ENCODE measurements at places on chromosomes 13 and 19.

- no peak for DNase-seq
Measured at GRCh38 chr19:34193439-34193838, 21.1 kb downstream of the LSM14A start.

DNA sequence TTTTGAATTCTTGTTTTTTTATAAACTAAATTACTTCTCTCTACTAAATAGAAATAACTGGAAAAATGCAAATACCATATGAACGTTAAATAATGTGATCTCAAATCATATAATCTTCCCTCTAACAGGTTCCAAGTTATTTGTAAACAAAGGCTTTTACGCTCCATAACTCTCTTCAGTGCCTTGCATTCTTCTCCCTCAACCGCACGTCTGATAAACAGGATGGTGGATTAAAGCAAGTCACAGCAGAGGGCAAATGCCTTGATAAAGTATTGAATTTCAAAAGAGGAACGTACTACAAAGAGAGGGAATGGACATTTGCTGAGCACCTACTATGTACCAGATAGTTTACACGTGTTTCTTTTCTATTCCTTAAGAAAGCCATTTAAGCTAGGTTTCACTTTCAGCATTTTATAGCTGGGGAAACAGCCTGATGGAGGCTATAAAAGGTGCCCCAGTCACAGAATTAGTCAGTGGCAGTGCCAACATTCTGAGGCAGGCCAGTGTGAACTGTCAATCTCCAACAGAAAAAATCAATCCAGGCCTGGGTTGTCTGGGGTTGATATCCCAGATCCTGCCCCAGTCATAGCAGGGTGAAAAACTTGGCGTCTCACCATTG is 15.8 kb downstream of the MRPS31 start:
- DNase-seq = no peak

DNA sequence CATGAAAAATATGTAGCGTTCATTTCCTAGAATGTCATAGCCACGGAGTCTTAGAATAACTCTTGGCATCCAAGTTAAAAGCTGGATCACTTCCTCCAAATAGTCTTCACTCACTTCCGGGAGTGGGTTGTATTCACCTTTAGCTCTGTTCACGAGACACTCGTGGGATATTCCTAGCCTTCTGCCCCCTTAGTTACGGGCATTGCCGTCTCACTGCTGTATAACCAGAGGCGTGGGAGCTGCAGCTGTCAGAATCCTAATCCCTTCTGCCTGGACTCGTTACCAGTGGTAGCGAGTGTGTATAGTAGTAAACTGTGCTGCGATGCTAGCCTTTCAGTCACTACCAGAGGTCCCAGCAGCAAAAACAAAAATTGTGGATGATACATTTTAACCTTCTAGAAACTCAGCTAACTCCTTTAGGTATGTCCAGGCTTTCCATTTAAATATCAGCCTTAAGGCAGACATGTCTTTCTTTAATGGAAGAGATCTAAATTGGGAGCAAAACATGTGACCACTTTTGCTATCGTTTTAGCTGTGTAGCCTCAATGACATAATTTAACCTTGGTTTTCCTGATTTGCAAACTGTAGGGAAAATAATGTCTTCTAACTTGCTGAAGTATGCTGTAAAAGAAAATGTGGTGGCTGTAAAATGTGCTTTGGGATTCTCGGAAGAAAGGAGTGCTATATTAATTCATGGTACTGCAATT is 34.1 kb downstream of the ERCC5 start:
- DNase-seq = no peak

GRCh38 chr19:11181488-11181887 is 15.9 kb downstream of the KANK2 start:
- DNase-seq = no peak

GRCh38 chr13:104286566-104287290 is 1220.5 kb upstream of the SLC10A2 start:
- no peak for DNase-seq

- DNase-seq = no peak
Measured at GRCh38 chr19:6047741-6048251, 62.5 kb downstream of the RFX2 start.

DNA sequence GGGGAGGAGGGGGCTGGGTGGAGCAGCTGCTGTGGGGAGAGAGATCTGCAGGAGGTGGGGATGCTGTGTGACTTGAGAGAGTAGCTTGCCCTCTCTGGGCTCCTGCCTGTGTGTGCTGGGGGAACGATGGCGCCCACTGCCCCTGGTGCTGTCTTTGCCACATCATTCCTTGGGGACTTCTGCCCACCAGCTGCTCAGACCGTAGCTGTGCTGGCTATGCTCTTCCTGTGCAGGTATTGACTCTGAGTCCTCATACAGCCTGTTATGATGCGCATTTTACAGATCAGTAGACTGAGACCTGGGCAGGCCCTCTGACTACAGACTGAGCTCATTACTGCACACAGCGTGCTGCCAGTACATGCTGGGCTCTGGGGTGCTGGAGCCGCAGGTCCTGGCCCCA is 51.1 kb downstream of the DNM2 start:
- DNase-seq = no peak

DNA sequence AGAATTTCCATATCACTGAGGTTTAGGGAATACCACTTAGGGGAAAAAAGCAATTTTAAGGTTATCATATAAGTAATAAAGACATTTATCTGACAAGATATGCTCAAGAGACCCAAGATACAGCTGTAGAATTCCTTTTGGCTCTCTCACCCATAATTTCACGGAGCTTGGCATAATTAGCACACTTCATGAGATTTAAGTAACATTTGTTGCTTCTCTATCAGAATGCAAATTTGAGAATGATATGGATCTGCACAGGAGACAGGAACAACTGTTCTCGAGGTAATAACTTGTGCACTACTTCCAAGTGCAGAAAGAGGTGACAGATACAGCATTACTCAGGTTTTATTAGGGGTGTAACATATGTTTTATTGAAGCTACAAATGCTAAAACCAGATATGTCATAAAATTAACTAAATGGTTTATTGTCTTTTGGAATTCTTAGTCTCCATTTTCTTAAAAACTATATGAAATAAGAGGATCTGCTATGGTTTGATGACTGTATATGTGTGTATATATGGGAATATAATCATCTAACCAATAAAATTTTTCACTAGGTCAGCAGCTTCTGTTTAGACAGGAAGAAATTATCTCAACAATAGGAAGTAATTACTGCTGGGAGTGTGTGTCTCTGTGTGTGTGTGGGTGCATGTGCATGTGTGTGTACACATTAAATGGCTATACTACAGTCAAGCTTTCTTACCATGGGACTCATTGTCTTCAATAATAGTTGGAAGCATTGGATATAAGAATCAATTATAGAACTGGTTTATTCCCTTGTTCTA is 401.3 kb downstream of the PCDH17 start:
- no peak for DNase-seq

DNA sequence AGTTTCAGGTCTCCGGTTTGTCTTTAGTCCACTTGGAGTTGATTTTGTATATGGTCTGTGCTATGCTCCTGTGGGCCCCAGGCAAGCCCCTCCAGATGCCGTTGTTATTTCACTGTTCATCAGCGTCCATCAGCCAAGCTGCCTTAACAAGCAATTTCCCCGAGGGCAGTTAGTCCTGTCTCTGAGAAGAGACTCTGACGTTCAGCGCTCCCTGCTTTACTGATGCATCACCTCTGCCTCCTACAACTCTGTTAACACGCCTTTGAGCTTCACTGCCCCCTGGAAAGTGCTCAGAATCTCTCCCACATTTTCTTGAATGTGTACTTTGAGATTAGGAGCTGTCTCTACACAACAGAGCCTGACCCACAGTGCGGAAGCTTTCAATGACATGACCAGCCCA is 41.8 kb upstream of the UBAC2 start:
- DNase-seq = no peak

- DNase-seq = no peak
Measured at GRCh38 chr13:112024577-112024976, 42.4 kb upstream of the SOX1 start.

GRCh38 chr13:113776231-113777125 is 17.5 kb downstream of the TMEM255B start:
- DNase-seq = no peak

DNA sequence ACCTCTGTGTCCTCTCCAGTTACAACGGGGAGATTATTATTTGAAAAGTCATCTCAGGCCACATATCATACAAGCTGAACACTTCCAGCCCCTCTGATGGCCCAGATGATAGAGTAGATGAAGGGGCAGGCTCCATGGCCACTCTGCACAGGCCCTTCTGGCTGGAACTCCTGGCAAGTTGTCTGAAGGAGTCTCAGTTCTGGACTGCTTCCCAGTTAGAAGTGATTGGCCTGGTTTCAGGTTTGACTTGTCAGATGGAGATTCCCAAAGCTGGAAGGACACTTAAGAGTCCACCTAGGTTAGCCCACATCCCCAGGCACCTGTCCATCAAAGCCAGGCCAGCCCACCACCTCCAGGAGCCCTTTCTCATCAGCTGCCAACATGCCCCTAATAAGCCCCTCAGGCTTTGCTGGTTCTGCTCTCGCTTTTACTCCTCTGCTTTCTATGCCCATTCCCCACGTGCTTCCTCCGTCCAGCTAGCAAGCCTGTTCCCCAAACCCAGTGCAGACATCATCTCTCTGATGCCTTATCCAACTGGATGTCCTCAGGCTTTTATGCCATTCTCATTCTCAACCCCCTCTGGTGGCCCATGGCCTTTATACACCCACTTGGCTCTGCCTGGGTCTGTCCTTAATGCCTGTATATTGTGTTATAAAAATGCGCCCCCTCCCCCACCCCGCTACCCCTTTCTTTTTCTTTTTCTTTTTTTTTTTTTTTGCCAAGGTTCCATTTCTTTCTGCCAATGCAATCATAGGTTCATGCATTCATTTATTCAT is 56.5 kb downstream of the HSPH1 start:
- DNase-seq = no peak

GRCh38 chr13:91302111-91302510 is 45.4 kb upstream of the MIR17HG start:
- no peak for DNase-seq

GRCh38 chr19:49488046-49488862 is 846 bp downstream of the RPL13A start:
- no peak for DNase-seq

GRCh38 chr19:5953680-5954213 is 24.2 kb downstream of the RANBP3 start:
- DNase-seq = peak; percentile 36

GRCh38 chr13:79297128-79297527 is 108.9 kb downstream of the RBM26 start:
- DNase-seq = no peak

DNA sequence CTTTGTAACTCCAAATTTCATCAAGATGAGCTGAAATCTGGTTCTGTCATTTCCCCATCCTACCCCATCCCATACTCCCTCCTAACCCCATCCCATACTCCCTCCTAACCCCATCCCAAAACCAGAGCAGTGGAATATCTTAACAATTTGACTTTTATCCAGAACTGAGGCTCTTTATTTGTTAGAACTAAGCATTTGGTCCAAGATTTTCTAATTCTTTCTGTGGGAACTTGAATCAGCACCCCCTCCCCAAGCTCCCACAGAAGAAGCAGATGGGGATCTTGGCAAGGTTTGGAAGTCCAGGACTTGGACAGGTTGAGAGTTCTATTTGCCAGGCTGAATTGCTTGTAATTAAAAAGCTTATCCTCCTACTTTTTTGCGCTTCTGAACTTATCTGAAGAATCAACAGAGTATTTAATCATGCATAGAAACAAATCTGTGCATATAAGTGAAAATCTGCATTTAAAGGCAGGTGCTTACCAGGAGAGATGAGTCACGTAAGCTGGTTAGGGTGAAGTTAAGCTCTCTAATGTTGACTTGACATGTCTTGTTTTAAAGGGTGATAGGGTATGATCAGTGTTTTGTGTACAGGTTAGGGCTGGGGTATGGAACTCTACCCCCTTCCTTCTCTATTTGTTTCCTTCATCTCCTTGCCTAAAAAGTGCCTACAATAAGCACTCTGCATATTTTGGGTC is 111.1 kb downstream of the COG6 start:
- no peak for DNase-seq

DNA sequence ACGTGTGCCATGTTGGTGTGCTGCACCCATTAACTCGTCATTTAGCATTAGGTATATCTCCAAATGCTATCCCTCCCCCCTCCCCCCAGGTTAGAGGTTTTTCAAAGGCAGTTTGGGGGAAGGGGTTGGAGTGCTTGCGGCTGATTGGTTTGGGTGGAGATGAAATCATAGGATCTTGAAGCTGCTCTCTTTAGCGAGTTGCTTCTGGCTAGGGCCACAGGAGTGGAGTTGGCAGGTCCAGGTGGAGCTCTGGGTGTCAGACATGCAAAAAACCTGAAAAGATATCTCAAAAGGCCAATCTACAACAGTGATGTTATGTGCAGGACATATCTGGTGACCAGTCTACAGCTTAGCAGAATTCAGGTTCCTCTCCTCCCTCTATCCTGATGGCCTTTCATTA is 32.6 kb upstream of the CXCL17 start:
- DNase-seq = no peak

DNA sequence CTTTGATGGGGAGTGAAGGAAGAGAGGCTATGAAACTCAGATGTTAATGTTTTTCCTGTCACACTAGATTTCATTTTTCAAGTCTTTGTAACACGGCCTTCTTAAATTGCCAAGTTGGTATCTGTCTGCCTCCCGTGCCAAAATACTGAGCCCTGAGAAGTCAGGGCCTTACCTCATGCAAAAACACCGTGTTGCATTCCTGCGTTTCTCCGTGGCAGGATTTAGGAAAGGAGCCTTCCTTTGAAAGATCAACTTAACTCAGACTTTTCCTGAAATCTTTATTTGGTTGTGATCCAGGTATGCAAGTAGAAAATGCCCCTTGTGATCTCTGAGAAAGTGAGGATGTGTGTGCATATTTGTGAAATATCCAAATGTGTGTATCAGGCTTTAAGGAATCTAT is 1291.0 kb upstream of the SLC10A2 start:
- no peak for DNase-seq

DNA sequence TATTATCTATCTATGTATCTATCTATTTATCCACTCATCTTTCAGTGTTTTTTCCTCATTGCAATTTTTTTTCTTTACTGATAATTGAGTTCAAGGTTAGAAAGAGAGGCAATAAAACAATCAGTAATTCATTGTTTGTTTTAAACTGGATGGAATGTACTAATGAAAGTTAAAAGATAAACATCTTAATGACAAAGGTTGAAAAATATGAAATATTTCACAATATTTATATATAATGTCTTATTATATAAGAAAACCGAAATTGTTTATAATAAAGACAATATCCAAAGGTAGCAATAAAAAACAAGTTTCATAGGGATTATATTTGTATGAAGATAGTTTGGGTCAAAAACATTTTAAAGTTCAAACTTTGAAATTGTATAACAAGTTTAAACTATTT is 1015.5 kb upstream of the MIR17HG start:
- no peak for DNase-seq

DNA sequence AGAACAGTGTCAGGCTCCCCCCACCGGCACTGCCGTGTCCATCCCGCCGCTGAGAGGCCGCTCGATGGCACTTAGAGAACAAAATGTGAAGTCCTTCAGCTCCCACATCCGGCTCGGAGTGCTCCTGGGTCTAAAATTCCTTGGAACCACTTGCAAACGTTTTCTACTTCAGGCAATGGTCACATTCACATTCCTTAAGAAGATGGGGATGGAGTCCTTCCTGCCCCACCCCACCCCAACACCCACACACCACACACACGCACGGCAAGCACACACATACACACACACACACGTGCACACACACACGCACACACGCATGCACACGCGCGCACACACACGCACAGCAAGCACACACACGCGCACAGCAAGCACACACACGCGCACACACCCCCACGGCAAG is 83.4 kb downstream of the SOX1 start:
- no peak for DNase-seq

Data from stimulated activated CD4-positive, alpha-beta T cell treated with anti-CD3 and anti-CD28 coated beads, Interleukin-4, amount 100 ng/mL, for 1 hour (primary cell).